ENCODE measurements at places on chromosomes 13 and 19.

DNA sequence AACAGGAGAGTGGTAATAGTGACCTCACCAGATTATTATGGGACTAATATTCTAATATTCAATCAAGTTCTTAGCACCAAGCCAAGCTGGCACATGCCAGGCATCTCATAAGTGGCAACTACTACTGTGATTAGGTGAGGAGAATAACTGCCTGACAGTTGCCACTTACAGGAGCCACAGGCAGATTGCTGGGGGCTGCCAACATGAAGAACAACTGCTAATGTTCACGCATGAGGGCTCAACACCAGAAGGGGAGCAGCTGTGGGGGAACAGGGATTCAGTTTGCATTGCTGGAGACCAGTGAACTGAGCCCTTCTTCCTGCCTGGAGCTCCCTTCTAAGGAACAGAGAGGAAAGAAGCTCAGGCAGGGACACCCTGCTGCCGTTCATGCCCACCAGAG is 504.5 kb downstream of the FOXO1 start:
- DNase-seq: no peak

DNA sequence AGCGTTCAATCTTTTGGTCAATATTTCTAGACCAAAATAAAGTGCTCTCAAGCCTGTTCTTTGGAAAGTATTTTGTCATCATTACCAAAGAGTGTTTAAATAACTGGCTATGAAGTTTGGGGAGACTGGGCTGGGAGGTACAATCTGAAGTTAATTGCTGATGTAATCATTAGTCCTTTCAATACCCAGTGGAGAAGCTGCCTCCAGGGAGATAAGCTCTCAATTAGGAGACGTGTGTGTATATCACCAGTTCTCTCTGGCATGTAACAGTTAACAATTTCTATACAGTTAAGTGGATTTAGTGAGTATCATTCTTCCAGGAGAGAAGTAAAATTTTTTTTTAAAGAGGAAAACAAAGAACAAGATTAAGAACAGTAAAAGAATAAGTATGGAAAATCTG is 1.4 kb downstream of the COL4A1 start:
- DNase-seq: no peak

DNA sequence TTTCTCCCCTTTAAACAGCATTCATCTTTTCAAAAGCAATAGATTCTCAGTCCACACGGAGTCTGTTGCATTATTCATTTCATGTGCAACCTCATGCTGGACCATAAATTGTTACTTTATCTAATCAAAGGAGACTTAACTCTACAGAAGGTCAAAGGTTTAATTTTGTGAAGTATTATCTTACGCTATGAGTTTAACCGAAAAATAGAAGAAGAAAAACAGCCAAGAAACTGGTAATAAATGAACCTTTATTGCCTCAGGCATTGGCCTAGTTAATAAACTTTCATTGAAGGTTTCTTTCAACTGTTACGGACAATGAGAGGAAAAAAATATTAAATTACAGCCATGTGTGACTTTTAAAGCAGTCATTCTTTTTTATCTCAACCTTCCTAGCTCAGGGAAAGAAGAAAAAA is 223.6 kb downstream of the DACH1 start:
- no peak for DNase-seq

DNA sequence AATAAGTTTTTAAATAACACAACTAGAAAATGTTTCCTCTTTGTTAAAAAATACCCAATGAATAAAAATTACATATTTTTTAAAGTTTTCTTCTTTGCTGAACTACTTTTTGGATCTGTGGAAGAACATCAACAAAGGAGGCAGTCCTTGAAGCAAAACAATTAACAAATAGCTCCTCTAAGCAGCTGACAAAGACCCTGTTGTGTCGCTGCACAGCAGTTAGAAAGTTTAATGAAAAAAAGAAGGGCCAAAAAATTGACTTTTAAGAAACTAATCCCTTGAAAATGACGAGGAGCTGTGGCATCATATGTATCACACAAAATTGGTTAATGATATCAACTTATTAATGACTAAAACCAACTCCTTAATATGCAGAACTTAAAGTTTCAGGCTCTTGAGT is 72.1 kb downstream of the SLITRK1 start:
- DNase-seq: no peak

DNA sequence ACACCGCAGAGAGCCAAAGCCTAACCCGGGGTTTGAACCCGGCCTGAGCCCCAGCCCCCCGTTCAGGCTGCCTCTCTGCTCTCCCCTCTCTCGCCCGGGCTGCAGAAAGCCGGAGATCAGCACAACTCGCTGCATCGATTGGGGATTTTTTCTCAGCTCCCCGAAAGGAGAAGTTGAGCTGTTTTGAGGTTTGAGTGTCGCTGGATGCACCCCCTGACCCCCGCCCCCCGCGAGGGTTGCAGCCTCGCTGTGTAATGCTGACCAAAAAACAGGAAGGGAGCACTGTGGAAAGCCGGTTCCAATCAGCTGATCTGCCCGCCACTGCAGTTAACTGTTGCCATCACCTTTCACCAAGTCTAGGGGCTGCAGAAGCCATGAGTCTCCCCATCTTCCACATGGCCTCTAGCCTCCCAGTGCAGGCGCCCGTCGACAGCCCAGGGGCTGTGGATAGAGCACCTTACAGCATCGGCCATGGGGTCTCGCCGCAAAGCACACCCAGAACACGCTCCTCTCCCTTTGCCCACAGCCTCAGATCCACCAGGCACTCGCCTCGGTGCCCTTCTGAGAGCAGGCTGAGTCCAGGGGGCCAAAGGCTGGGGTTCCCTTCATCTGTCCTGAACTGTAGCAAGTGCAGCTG is 34.5 kb downstream of the MYO9B start:
- DNase-seq: peak; percentile 90

DNA sequence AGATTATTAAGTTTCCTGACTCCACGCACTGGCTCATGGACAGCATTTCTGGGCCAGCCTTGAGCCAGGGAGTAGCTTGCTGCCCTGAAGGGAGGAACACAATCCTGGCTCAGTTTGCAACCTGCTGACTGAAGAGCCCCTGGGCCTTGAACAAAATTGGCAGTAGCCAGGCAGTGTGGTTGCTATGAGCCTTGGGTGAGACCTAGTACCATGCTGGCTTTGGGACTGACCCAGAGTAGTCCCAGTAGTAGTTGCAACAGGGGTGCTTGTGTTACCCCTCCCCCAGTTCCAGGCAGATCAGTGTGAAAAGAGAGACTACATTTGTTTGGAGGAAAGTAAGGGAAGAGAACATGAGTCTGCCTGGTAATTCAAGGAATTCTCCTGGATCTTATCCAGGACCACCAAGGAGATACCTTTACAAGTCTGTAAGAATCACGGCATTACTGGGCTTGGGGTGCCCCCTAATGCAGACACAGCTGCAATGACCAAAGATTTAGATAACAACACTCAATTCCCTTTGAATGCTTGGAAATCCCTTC is 22.0 kb downstream of the ITGBL1 start:
- DNase-seq: no peak
